ENCODE measurements at places on chromosomes 16 and 17. TPM values are rescaled to one million over a fixed set of nuclear protein-coding genes. Genes with fewer than 3 reads are reported as not detected.

ETV4 gene
- total RNA-seq = 1.4 TPM

OR4D1 gene
- under 0.01 TPM for total RNA-seq

NOG gene
- 3.7 TPM for total RNA-seq

AIPL1 gene
- total RNA-seq = not detected

KRTAP4-1 gene
- not detected for total RNA-seq

DNA sequence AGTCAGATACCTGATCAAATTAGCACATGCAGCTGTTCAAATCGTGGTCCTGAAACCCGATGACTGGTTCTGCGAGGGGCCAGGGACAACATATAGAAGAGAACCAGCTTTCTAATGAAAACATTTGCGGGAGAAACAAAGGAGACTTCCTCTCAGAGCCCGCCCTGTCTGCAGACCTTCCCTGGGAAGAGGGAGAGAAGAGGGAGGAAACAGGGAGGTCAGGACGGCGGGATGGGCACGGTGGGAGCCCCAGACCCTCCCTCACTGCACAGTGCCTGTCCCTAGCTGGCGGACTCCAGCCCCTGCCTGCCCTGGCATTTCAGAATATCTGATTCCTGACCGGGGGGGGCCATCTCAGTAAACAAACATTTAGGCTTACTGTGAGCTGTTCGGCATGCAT lies 317.3 kb downstream of the FOXL1 start:
- no peak for DNase-seq

- no peak for DNase-seq
These were observed 504.4 kb upstream of the EEF2KMT start for GRCh38 chr16:5601957-5602356.

GRCh38 chr16:64356267-64356666 lies 765.6 kb downstream of the CDH11 start:
- no peak for DNase-seq

GRCh38 chr16:86042996-86043725 lies 144.2 kb downstream of the IRF8 start:
- DNase-seq = no peak

DNA sequence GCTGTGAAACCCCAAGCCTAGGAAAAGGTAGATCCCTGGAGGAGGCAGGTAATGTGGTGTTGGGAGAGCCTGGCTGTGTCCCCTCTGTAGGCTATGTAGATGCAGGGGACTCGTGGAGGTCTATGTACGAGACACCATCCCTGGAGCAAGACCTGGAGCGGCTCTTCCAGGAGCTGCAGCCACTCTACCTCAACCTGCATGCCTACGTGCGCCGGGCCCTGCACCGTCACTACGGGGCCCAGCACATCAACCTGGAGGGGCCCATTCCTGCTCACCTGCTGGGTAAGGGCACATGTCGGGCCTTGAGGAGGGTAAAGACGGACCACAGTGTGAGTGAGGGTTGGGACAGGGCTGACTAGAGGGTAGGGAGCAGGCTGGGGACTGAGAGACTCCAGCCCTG lies 12.0 kb downstream of the ACE start:
- DNase-seq = no peak

DNA sequence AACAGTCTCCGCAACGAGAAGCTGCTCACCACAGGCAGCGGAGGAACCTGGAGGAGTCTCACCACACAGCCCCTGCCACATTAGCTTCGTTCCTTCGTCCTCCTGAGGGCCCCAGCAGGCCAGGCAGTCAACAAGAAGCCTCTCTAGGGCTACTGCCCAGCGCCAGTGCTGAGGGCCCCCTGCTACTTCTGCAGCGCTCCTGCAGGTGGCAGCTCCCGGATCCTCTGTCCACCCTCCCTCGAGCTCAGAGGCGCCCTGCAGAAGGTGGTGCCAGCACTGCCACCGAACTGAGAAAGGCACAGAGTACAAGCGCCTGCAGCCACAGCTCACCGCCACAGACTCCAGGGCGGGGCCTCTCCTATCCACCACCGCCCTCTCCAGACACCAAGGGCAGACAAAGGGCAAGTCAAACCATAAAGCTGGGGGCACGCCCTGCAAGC lies 27.3 kb downstream of the KDM8 start:
- no peak for DNase-seq

GRCh38 chr17:79779661-79780365 lies 1.9 kb downstream of the CBX2 start:
- no peak for DNase-seq

DNA sequence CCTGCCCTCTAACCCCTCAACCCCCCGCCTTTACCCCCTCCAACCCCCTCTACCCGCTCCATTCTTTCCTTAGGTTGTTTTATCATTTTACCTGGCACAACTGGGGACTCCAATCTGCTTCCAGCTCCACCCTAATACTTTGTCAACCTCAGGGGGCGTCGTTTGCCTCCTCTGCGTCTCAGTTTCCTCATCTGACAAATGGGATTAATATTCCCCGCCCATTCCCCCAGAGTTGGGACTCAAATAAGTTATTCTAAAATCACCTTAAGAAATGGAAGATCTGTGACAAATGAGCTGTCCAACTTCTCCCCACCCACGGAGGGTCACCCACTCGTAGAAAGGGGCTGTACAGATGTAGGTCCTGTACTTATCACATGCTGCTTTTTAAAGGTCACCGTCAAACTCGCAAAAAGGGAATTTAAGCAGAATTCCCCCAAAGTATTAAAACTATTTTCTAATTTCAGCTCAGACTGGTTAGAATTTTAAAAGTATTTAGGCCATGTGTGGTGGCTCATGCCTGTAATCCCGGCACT lies 40.6 kb upstream of the CPNE2 start:
- no peak for DNase-seq

- DNase-seq = no peak
These were observed 30.8 kb upstream of the CALB2 start for GRCh38 chr16:71327720-71328119.

GRCh38 chr16:80063031-80063712 lies 462.6 kb upstream of the MAF start:
- no peak for DNase-seq

DNA sequence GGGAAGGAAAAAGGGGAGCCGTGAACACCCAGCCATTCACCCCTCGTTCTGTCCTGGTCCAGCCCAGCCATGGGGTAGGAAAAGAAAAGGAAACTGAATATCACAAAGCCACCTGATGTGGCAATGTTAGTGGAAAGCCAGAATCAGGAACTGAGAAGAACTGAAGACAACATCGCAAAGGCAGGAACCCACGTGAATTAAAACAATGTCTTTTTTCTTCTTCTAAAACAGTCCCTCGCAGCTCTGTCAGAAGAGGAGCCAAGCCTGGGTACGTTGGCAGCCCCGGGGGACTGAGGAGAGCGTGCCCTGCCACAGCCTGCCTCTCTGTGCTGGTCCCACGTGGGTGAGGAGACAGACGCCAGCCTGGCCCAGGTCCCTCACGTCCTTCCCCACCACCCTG lies 55.0 kb downstream of the ZNF423 start:
- no peak for DNase-seq

DNA sequence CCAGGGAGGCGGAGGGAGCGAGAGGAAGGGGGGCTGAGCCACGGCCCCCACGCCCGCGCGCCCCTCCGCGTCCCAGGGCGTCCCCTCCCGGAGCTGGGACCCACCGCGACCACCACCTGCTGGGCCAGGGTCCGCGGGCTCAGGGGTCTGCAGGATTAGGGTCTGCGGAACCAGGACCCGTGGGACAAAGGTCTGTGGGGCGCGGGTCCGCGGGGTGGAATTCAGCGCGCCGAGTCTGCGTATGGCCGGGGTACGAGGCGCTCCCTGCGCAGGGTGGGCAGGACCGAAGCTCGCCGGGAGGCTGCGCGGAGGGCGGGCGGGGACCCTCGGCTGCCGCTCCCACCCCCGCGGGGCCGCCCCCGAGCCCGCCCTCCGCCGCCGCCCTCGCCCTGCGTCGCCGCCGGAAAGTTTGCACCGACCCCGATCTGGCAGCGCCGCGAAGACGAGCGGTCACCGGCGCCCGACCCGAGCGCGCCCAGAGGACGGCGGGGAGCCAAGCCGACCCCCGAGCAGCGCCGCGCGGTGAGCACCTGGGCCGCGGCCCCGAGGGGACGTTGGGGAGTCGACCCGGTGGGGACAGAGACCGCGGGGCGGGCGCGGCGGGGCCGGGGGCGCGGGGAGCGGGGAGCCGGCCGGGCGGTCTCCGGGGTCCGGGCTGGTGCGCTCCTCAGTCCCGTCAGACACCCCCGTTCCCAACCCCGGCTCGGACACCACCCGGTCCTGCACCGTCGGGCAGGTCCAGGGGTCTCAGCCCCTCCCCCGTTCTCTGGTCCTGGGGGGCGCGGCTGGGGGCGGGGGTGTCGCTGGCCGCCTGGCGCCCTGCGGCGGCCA lies at the start of gene GCGR:
Gene GCGR, plus strand, starts transcription at position 423 of the 831 bp plus-strand sequence. CDS start 4,869 bp downstream, outside the sequence.
- no peak for DNase-seq

- no peak for DNase-seq
These were observed 13.3 kb upstream of the MYH8 start for GRCh38 chr17:10435096-10435495.

DNA sequence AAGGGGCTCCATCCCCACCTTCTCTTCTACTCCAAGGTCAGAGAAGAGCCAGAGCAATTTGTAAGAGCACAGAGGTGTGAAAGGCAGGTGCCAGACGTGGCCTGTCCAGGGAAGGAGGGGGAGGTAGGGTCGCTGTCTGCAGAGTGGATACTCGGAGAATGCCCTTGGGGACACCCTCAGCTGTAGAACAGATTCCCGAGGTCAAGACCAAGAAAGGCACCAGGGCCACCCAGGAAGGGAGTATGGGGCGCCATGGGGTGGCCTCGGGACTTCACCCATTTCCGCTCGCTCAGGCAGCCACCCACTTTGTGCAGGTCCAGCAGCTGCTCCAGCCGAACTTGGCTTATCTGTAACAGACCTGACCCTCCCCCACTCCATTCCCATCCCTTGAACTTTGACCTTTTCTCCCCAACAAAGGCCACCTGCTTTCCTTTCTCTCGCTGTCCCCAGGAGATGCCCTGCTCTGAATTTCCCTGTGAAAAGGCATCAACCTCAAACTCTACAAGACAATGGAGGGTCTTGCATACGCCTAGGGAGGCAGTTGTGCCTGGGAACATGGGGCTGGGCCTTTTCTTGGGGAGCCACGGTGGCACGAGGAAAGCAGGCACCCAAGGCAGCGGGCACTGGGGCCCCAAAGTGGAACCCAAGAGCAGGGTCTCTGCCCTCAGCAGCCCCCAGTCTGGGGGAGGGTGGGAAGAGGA lies 11.3 kb upstream of the AXIN2 start:
- DNase-seq = no peak

DNA sequence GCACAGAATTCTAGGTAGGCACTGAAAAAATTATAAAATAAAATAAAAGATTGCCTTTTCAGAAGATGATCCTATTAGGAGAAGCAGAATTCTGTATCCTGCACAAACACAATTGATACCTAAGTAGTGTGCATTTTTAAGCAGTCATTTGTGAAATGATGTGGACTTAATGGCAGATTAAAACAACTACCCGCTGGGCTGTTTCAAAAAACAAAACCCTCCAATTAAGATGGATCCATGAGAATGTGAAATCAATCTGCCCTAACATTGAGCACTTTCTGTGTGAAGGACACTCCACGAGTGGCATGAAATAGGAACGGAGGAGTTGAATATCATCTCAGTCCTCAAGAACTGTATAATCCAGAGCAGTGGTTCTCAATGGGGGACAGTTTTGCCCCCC lies 1012.8 kb upstream of the EEF2KMT start:
- DNase-seq = no peak

- DNase-seq = no peak
These were observed 5.3 kb downstream of the ARHGAP17 start for GRCh38 chr16:25009822-25010221.

GRCh38 chr16:65059406-65059980 lies 62.4 kb downstream of the CDH11 start:
- peak; percentile 85 for DNase-seq

GRCh38 chr17:75853433-75853832 lies 1.7 kb downstream of the WBP2 start:
- DNase-seq = no peak

DNA sequence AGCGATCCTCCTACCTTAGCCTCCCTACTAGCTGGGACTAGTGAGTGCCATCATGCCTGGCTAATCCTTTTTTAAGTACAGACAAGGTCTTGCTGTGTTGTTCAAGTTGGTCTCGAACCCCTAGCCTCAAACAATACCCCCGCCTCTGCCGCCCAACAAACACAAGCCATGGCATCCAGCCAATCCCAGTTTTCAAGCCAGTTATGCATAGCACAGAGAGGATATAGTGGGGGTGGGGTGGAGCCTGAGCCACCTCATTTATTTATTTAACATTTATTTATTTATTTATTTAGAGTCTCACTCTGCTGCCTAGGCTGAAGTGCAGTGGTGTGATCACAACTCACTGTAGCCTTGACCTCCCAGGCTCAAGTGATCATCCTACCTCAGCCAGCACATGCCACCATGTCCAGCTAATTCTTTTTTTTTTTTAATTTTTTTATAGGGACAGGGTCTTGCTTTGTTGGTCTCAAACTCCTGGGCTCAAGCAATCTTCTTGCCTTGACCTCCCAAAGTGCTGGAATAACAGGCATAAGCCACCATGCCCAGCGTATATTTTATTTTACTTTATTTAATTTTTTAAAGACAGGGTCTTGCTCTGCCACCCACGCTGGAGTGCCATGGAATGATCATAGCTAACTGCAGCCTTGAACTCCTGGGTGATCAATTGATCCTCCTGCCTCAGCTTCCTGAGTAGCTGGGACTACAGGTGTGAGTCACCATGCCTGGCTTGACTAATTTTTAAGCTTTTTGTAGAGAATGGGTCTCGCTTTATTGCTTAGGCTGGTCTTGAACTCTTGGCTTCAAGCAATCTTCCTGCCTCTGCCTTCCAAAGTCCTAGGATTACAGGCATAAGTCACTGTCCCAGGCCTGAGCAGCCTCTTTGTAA lies 26.2 kb upstream of the KLHL11 start:
- no peak for DNase-seq

- no peak for DNase-seq
These were observed 33.3 kb downstream of the CD300LF start for GRCh38 chr17:74679374-74679773.

DNA sequence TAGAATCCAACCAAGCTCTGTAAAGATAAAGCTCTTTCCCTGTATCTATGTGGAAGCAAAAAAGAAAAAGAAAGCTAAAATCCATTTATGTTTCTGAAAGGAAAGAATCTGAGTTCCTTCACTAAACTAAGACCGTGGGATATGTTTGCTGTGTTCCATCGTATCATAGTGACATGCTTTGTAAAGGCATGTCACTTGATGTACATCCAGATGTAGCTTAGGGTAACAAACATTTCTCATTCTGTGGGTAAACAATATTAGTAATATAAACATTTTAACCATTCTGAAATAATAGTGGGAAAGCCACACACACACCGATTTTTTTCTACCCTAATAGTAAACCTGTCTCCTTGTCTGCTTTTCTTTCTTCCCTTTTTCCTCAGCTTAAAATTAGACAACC lies 78.1 kb downstream of the TUBD1 start:
- DNase-seq = no peak

- no peak for DNase-seq
These were observed 6.0 kb upstream of the CCL4L2 start for GRCh38 chr17:36204724-36205500.

- DNase-seq = no peak
These were observed 30.5 kb downstream of the SNTB2 start for GRCh38 chr16:69217433-69217832.

- no peak for DNase-seq
These were observed 241.6 kb upstream of the SALL1 start for GRCh38 chr16:51392521-51393187.

Data from occipital lobe (tissue), 3 donors.